ENCODE measurements at places on chromosomes 1 and 21.

GRCh38 chr21:45409466-45410150, 4.6 kb downstream of the COL18A1 start:
- no peak for DNase-seq

DNA sequence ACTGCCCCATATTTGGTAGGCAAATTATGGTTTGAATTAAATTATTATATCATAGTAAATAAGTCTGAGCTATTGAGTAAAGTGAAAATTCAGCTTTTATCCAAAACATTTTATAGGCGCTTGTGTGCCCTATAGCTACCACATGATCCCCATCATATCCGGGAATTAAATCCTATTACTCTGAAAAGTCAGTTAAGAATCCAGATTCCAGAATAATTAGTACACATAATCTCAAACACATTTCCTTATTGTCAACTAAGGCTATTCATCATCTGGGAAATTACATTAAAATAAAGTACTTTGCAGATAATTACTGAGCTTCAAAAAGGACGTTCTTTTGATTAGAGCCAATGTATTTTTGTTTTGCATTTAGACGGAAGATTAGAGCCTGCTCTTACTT, 72.3 kb downstream of the CTH start:
- DNase-seq = no peak

- no peak for DNase-seq
These were observed 85.7 kb downstream of the ATP1A1 start for GRCh38 chr1:116458695-116459094.

DNA sequence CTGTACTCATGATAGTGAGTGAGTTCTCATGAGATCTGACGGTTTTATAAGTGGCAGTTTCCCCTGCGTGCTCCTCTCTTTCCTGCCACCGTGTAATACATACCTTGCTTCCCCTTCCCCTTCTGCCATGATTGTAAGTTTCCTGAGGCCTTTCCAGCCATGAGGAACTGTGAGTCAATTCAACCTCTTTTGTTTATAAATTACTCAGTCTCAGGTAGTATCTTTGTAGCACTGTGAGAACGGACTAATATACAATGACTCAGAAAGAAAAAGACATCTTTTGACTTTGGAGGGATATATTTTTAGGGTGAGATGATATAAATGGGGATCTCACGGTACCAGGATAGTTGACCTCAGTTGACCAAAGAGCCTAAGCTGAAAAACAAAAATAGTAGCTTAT, 74.7 kb upstream of the BACH1 start:
- DNase-seq = no peak
